ENCODE measurements at places on chromosomes 2 and 18.

GRCh38 chr2:233416706-233417105 lies 62.4 kb downstream of the DGKD start:
- H3K4me1 ChIP-seq: peaks cover 72% of the 10 kb centered on the region
- H3K36me3 ChIP-seq: peaks cover 42% of the 10 kb centered on the region
- H3K27ac ChIP-seq: peak overlapping the region; percentile 18
- H3K27me3 ChIP-seq: no peaks in the 10 kb centered on the region

- H3K27ac ChIP-seq: no peak overlapping the region
- H3K4me3 ChIP-seq: no peak overlapping the region
- no peaks in the 10 kb centered on the region for H3K27me3 ChIP-seq
- DNase-seq: no peak
- H3K36me3 ChIP-seq: peaks cover 35% of the 10 kb centered on the region
These were observed 356.3 kb downstream of the PARD3B start for GRCh38 chr2:204901591-204901990.

GRCh38 chr2:213216461-213216860 lies 65.0 kb upstream of the IKZF2 start:
- no peaks in the 10 kb centered on the region for H3K36me3 ChIP-seq
- H3K4me3 ChIP-seq: no peak overlapping the region
- H3K4me1 ChIP-seq: no peaks in the 10 kb centered on the region
- DNase-seq: no peak
- H3K27me3 ChIP-seq: peaks cover 10% of the 10 kb centered on the region

DNA sequence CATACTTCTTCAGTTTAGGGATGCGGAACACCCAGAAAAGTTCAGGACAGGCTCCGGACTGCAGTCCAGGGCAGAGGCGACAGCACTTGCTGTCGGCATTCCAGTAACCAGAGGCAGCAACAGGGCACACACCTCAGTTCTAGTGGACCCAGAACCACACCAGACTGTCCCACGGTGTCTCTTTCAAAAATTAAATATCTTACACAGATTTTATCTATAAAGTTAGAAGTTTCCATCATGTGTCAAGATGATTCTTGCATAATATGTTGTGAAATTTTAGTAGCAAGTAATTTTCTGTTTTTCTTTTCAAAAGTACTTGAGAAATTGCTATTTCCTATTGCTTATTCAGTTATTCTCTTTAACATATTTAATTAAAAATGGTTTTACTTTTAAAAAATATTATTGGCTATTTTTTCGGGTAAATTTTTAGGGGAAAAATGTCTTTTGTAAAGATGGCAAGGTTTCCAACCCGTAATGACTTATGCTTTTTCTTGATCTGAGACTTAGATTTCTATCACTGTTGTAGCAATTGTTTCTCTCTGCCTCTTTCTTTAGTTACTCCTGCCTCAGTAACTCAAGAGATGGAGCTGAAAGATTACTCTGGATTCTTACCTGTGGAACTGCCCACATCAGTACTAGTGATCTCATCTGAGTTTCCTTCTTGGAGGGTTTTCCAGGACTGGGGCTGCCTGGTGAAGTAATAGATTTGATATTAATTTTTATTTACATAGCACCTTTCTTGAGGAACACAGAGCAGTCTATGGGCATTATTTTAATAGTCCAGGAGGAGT lies 182.7 kb downstream of the LTBP1 start:
- H3K36me3 ChIP-seq: no peaks in the 10 kb centered on the region
- no peak for DNase-seq
- peaks cover 4% of the 10 kb centered on the region for H3K4me1 ChIP-seq
- no peak overlapping the region for H3K4me3 ChIP-seq
- H3K27ac ChIP-seq: no peak overlapping the region

DNA sequence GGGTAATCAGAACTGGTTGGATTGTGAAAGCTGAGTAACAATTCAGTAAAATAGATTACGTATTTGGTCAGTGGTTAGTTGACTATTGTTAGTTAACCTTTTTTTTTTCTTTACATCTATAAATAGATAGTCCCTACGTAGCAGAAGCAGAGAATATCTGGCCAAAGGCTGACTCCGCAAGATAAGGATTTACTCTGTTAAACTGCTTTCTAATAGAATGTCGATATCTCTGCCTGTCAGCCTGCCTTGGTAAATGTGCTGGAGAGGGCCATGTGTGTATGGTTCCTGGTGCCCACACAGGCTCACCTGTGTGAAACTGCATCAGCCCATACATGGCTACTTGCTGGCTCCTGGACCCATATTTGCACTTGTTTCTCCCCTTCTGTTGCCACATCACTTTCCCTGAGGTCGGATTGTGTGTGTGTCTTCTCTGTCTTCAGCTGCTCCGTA lies 94.4 kb downstream of the CRIM1 start:
- H3K27me3 ChIP-seq: no peaks in the 10 kb centered on the region
- no peak overlapping the region for H3K27ac ChIP-seq
- DNase-seq: no peak
- H3K4me3 ChIP-seq: no peak overlapping the region
